ENCODE measurements at places on chromosomes 7 and 10. TPM values are rescaled to one million over a fixed set of nuclear protein-coding genes. Genes with fewer than 3 reads are reported as not detected.

LRRTM3 gene
- total RNA-seq, result 0.33 TPM

ASB10 gene
- total RNA-seq, result not detected

CTAGE4 gene
- 7.5 TPM for total RNA-seq

TPK1 gene
- 6.6 TPM for total RNA-seq

GPNMB gene
- total RNA-seq, result 1.2 TPM

FKBP6 gene
- total RNA-seq, result not detected

RBP3 gene
- not detected for total RNA-seq

LRRC17 gene
- 1.0 TPM for total RNA-seq

ABCA13 gene
- not detected for total RNA-seq

GBX1 gene
- 0.62 TPM for total RNA-seq

CYP2C9 gene
- total RNA-seq, result not detected

MYO3A gene
- 4.8 TPM for total RNA-seq

FAM241B gene
- total RNA-seq, result 8.4 TPM

MCM10 gene
- 28.4 TPM for total RNA-seq

JAZF1 gene
- total RNA-seq, result 11.3 TPM

MEOX2 gene
- not detected for total RNA-seq

SAP25 gene
- 1.3 TPM for total RNA-seq

SEC61A2 gene
- total RNA-seq, result 11.0 TPM

GIMAP6 gene
- total RNA-seq, result not detected
